ENCODE measurements at places on chromosomes 6 and 20.

DNA sequence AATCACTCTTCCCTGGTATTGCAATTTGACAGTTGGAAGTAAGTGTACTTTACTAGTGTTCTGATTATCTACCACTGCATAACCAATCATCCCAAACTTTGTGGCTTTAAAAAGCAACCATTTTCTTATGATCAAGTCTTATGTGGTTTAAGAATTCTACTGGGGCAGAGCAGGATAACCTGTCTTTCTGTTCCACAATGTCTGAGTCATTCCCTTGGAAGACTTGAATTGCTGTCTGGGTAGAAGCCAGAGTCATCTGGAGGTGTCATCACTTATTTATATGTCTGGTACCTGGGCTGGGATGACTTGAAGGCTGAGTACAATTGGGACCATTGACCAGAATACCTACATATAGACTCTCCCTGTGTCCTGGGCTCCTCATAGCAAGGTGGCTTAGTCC lies 644.3 kb downstream of the HDGFL1 start:
- DNase-seq, result no peak

DNA sequence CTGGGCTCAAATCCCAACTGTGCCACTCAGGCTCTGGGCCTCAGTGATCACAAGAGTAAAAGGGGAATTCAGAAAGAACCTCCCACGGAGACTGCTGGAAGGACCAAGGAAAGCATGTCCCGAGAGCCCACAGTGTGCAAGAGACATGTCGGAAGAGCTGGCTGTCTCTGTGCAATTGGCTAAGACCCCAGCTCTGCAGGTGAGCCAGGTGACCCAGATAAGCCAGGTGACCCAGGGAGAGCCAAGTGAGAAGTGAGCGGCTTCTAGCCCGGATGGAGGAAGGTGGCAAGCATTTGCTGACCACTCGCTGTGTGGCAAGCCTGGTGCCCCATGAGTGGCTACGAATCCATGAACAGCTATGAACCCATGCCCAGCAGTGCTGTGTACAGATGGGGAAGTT lies 59.1 kb downstream of the RIPOR3 start:
- DNase-seq, result no peak

- no peak for DNase-seq
These were observed 43.4 kb upstream of the TRAM2 start for GRCh38 chr6:52620055-52620905.

DNA sequence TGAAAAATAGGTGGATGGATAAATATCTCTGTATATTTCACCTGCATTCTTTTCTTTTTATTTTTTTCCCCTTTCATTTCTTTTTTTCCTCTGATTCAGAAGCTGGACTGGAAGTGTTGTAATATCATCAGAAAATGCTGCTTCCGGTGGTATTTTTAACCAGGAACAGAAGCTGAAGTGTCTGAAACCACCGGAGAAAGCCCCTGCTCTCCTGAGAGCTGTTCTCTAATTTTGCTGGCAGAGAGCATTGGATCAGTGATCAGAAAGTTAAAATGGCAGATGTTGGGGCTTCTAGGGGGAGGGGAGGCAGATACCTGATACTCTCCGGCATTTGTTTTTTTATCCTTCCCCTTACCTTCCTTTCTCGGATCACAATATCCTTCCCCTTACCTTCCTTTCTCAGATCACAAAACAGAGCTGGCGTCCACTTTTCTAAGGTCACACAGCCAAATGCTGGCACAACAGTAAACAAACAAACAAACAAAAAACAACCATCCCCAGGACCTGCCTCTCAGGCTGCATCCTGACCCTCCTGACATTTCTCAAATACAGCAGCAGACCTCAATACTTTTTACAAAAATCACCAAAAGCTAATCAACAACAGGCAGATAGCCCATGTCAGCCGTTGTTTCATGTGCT lies 143.2 kb upstream of the ZNF217 start:
- no peak for DNase-seq

- DNase-seq, result no peak
These were observed 21.7 kb upstream of the PRELID3B start for GRCh38 chr20:59064214-59064722.

- DNase-seq, result no peak
These were observed 187.7 kb downstream of the UST start for GRCh38 chr6:148934539-148934938.

GRCh38 chr6:31538805-31539400 lies 2.9 kb downstream of the DDX39B start:
- DNase-seq, result no peak

DNA sequence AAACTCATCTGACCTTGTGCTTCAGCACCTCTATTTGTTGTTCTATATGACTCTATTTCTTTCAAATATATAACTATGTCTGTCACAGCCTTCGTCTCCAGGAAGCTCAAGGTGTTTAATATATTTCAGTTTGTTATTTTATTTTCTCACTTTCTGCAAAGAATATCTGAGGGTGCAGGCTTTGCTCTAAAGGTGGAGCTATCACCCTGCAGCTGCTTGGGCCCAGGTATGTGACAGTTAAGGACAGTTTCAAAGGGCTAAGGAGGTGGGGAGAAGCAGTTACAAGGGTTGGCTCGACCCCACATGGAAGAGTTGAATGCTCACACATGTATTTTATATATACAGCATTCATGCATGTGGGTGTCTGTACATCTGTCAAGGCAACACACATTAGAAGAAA lies 405.6 kb downstream of the BTBD9 start:
- no peak for DNase-seq

DNA sequence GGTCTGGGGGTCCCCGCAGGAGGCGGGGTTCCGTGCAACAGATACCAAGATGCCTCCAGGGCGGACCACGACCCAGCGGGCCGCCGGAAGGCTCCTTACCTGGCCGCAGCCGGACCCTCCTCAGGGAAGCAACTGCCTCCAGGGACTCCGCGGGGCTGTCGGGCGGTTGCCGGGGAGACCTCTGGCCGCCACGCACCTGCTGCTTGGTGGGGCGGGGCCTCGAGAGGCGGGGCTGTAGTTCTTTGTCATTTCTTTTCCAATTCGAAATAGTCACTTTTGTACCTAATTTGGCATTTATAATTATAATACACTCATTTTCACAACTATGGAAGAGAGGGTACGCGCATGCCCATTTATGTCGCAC lies 647 bp downstream of the AK9 start:
- DNase-seq, result peak; percentile 81

GRCh38 chr6:44082872-44083321 lies 44.4 kb downstream of the MRPL14 start:
- no peak for DNase-seq

GRCh38 chr20:10478205-10478604 lies 43.1 kb downstream of the SLX4IP start:
- DNase-seq, result no peak

DNA sequence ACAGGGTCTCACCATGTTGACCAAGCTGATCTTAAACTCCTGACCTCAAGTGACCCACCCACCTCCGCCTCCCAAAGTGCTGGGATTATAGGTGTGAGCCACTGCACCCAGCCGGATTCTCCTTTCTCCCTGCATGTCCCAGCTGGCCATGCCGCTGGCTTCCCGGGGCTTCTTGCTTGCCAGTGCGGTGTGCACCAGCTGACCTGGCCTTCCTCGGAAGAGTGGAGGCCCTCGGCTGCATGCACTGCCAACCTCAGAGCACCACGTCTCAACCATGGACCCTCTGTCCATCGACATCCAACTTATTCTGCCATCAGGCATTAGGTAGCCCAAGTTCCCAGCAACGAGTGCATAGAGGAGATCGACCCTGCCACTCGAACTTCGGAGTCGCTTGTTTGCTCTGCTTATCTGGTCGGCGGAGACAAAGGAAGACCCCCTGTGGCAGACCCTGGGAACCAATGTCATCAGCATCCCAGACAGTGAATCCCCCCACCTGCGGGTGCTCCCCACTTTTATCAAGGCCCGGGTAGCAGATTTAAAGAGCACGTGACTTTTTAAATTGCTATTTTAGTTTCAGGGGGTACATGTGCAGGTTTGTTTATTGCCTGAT lies 307.8 kb downstream of the CDH4 start:
- no peak for DNase-seq

DNA sequence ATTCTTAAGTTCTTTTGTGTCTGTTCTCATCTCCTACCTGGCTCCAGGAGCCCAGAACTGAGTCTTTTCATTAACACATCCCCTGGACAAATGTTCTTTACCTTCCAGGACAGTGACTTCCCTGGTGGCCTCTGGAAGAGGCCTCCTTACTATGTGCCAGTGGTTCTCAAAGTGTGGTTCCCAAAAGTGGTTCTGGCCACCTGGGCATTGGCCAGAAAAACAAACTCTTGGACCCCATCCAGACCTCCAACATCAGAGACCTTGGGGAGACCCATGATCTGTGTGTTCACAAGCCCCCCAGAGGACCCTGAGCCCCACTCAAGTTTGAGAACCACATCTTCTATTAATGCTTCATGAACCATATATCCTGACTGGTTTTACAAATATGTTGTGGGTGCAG lies 7.2 kb upstream of the VSX1 start:
- no peak for DNase-seq

- no peak for DNase-seq
These were observed 54.4 kb downstream of the ADNP start for GRCh38 chr20:50876816-50877215.

- no peak for DNase-seq
These were observed 21.3 kb upstream of the NUS1 start for GRCh38 chr6:117653949-117654348.

DNA sequence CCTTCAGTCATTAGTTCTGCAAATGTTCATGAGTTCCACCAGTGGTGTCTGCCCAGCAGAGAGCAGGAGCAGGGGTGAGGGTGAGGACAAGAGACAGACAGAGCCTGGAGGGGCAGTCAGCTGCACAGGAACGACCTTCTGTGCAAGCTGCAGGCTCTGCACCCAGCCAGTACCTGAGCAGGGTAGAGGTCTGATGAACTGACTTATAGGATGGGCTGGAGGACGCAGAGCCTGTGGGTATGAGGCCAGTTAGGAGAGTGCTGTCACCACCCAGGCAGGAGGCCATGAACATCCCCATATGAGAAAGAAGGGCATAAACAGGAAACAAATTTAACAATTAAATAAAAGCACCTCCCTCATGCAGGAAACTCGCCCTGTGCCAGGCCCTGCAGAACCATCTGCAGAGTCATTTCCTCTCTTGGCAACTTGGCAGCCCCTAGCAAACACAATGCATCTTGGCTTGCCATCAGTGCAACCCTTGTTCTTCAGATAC lies 17.9 kb downstream of the C6orf15 start:
- peak; percentile 59 for DNase-seq

DNA sequence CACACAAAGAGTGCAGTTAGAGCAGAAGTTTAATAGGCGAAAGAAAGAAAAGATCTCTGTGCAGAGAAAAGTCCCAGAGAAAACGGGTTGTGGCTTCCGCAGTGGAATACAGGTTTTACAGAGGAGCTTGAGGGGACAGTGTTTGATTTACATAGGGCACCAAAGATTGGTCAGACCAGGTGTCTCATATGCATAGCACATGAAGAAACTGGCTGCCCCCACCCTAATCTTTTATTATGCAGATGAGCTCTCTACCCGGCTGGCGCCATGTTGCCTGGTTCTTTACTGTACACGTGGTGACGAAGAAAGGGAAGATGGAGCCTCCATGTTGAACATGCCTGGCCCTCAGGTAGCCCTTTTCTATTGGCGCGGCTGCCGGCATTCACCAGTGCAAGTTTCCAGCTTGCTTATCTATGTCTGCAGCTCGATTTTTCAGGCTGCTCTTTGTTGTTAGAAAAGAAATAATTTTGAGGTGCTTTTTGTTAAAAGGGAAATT lies 47.4 kb downstream of the SLC35B3 start:
- DNase-seq, result no peak

- no peak for DNase-seq
These were observed 261.2 kb downstream of the PHACTR1 start for GRCh38 chr6:12977806-12978205.

GRCh38 chr6:23016696-23017095 lies 447.3 kb downstream of the HDGFL1 start:
- no peak for DNase-seq

GRCh38 chr6:126795161-126795560 lies 323.3 kb upstream of the RSPO3 start:
- no peak for DNase-seq

GRCh38 chr20:7094438-7094997 lies 327.0 kb downstream of the BMP2 start:
- DNase-seq, result no peak

GRCh38 chr20:21564127-21564773 lies 50.4 kb upstream of the NKX2-2 start:
- no peak for DNase-seq

- no peak for DNase-seq
These were observed 559.5 kb downstream of the UTRN start for GRCh38 chr6:144844596-144844995.

GRCh38 chr6:50527985-50528384 lies 185.3 kb upstream of the TFAP2D start:
- DNase-seq, result no peak

DNA sequence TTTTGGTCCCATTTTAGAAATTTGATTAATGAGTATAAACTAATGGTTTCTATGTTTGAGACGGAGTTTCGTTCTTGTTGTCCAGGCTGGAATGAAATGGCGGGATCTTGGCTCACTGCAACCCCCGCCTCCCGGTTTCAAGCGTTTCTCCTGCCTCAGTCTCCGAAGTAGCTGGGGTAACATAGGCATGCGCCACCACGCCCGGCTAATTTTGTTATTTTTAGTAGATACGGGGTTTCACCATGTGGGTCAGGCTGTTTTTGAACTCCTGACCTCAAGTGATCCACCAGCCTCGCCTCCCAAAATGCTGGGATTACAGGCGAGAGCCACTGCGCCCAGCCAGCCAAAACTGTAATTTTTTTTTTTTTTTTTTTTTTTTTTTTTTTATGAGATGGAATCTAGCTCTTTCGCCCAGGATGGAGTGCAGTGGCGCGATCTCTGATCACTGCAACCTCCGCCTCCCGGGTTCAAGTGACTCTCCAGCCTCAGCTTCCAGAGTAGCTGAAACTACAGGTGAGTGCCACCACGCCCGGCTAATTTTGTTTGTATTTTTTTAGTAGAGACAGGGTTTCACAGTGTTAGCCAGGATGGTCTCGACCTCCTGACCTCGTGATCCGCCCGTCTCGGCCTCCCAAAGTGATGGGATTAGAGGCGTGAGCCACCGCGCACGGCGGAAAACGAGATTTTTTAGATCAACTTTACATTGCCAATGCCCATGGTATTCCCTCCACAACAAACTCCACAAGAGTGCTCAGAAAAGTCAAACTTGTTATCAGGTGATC lies 127.8 kb downstream of the HFE start:
- DNase-seq, result no peak

GRCh38 chr20:48440916-48441315 lies 386.9 kb downstream of the PREX1 start:
- no peak for DNase-seq

GRCh38 chr20:32326504-32326845 lies 31.7 kb upstream of the ASXL1 start:
- DNase-seq, result no peak

DNA sequence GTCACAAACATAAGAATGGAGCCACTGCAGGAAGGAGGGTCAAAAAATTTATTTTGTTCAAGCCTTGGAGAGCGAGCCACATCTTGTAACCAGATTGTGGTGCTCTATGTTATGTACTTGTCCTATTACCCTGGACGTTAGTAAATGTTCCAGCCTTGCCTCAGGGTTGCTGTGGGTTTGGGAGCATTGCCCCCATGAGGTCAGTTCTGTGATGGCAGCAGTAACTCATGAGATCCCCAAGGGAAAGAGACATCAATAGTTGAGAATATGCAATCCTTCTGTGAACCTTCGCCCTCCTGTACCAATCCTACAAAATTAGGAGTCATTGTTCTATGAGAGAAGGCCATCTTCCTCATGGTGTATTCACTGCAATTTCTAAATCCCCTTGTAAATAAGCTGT lies 16.4 kb upstream of the CFAP206 start:
- DNase-seq, result no peak

- DNase-seq, result no peak
These were observed 1273.9 kb upstream of the MAP3K7 start for GRCh38 chr6:91860541-91861335.

GRCh38 chr6:154558513-154558912 lies 48.0 kb upstream of the CNKSR3 start:
- no peak for DNase-seq

Data from activated CD8-positive, alpha-beta memory T cell treated with anti-CD3 and anti-CD28 coated beads, Interleukin-2, amount 50 U/mL, for 48 hours (primary cell).